ENCODE measurements at places on chromosomes 5 and 9.

GRCh38 chr5:139132515-139132914 lies 65.7 kb downstream of the SIL1 start:
- DNase-seq: no peak

GRCh38 chr9:131421691-131422090 lies 27.8 kb downstream of the PRRC2B start:
- no peak for DNase-seq

DNA sequence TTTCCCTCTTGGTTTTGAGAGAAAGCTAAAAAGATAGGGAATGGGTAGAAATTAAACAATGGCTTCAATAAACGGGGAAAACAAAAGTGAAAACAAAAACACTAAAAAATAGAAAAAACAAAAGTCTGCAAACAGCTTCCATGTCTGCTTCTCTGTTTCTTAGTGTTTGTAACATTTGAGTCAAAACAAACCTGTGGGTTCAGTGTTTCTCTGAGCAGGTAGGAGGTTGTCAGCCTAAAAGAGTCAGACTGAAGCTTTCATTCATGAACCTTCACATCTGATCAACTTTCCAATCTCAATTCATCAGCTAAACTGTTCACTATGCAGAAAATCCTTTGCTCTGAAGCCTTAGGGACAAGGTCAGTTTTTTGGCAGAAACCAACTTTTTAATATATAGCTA lies 102.5 kb upstream of the ADAMTS16 start:
- no peak for DNase-seq

DNA sequence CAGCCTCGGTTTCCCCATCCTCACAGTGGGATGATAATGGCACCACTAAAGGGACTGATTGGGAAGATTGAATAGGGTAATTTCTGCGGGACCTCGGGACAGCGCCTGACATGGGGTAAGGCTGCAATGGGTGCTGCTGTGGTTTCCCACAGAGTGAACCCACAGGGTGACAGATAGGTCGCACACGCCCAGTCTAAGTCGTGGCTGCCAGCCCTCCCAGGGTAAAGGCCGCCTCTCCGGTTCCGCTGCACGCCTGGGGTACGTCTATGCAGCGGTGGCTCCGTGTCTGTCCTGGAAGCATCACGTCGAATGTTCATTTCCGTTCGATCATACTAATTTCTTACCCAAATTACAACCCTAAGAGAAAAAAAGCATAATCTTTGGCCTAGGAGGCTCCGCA lies 631 bp downstream of the CFAP77 start:
- DNase-seq: no peak

GRCh38 chr5:59921816-59922215 lies 28.3 kb upstream of the PDE4D start:
- no peak for DNase-seq

DNA sequence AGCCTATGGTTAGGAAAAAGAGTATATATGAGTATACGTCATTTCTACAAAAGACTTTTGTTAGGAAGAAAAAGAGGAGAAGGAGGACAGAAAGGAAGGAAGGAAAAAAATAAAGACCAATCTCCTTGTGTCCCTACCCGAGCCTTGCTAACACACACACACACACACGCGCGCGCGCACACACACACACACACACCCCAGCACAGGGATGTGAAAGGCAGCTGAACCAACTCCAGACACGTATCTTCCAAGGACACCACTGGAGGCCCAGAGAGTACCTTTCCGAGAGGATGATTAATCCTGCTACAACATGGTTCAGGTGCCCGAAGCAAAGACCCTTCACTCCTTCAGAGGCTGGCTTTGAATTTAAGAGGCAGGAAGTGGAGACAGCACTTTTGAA lies 56.9 kb upstream of the GALNT10 start:
- DNase-seq: no peak

DNA sequence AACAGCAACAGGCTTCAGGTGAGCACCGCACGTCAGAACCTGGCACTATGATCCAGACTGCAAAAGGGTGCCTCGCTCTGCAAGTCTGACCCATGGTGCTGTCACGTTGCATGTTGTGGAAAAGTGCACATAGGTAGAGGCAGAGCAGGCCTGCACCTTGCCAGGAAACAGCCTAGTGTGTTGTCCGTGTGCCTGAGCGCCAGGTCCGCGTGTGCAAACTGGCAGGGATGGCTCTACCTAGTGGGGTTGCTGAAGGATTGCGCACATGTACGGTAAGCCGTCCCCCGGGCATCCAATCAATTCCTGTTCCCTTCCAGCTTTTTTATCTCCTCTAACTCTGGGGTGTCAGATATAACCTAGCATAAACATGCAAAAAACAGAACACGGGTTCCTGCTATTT lies 219.5 kb downstream of the NXNL2 start:
- DNase-seq: no peak

GRCh38 chr5:56155992-56156584 lies 77.0 kb downstream of the ANKRD55 start:
- no peak for DNase-seq

GRCh38 chr5:128338649-128339048 lies 199.4 kb downstream of the FBN2 start:
- no peak for DNase-seq

GRCh38 chr5:152170350-152170749 lies 234.7 kb downstream of the NMUR2 start:
- no peak for DNase-seq

- no peak for DNase-seq
Measured at GRCh38 chr5:119280380-119280779, 75.4 kb upstream of the TNFAIP8 start.

GRCh38 chr9:137235424-137236237 lies 4.9 kb downstream of the SLC34A3 start:
- DNase-seq: no peak

GRCh38 chr5:167378894-167379723 lies 912.3 kb upstream of the WWC1 start:
- no peak for DNase-seq

DNA sequence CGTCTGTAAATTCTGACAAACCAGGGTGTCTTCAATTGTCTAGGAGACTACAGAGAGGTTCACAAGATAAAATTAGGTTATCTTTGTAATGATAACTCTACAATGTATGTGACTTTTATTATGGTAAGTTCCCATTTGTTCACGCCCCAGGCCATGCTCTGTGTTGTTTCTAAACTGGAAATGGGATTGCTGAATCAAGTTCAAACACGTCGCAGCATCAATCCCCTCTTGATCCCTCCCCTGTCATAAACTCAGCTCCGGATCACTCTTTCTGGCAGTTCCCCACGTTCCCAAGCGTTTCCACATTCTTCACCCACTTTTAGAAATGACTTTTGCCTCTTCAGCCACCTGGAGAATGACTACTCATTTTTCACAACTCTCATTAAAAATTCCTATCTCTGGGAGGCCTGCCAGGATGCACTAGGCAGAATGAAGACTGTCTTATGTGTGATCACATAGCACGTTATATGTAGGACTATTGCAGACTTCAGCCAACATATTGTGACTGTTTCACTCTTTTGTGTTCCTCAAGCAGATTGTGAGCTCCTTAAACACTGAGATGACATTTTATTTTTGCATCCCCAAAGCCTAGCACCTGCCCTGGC lies 1124.2 kb upstream of the WWC1 start:
- DNase-seq: no peak

- DNase-seq: no peak
Measured at GRCh38 chr5:177233206-177233605, 70.3 kb downstream of the RAB24 start.

DNA sequence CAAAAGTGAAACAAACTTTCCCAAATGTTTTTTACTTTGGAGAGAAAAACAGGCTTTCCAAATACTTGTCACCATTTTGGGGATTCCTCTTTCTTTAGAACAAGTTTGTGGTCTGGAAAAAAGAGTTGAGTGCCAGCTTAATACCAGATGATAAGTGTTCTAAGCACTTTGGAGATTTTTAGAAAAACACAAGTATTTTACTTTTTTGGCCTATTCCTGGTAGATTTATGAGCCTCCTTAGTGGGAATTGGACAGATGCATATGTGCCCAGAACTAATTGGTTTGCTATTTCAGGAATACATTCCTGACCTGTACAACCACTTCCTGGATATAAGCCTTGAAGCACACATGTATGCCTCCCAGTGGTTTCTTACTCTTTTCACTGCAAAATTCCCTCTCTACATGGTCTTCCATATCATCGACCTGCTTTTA lies 40.5 kb downstream of the GPR21 start:
- DNase-seq: no peak

- DNase-seq: no peak
Measured at GRCh38 chr5:95134326-95134725, 150.6 kb downstream of the MCTP1 start.

DNA sequence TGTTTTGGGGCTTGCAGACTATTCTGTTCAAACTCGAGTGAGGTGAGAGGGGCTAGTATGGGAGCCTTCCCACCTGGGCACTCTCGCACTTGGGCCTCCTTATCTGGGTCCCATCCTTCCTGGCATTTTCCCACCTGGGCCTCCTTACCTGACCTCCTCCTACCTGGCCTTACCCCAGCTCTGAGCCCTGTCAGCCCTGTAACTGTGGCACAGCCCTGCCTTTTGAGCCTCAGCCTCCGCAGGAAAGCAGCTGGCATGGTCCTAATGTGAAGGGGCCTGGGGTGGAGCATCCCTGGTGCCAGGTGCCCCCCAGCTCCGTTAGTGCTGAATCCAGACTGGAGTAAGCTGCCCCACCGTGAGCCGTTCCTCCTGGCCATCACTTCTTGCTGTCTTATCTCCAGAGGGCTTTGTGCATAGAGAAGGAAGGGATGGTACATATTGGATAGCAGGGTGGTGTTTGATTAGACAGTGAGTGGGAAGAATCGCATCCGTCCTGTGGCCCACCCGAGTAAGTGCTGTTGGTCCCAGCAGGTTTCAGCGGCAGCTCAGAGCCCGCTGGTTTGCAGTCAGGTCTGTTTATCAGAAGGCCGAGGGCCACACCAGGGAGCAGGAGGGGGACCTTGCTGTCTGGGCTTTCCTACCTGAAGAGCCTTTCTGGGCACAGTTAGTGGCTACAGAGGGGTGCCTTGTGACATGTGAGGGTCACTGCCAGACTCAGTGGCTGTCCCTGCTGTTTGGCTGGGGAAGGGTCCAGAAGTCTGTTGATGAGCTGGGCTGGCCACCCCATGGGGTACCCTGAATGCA lies 76.5 kb downstream of the WNK2 start:
- DNase-seq: no peak

DNA sequence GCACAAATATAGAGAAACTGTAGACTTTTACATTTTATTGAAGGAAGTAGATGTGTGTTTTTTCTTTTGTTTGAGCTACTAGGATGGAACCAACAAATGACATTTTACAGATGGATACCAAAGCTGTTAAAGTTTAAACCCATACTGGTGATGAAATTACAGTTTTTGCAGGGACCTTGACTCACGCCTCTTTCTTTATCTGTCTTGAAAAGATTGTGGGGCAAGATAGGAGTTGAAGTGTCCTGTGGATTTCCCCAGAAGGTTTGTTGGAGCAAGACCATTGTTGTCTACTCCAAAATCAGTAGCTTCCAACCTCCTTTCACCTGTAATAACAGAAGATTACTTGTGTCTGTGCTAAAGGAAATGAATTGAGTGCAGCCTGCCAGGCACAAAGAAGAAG lies 4.1 kb upstream of the C5orf63 start:
- no peak for DNase-seq

DNA sequence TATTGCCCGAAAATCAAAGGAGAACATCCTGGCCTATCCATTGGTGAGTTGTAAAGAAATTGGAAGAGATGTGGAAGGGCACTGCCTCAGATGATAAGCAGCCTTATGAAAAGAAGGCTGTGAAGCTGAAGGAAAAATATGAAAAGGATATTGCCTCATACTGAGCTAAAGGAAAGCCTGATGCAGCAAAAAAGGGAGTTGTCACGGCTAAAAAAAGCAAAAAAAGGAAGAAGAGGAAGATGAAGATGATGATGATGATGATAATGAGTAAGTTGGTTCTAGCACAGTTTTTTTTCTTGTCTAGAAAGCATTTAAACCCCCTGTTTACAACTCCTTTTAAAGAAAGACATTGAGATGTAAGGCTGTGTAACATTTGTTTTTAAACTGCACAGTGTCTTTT lies 59.8 kb upstream of the ZBED3 start:
- DNase-seq: no peak

GRCh38 chr5:125612776-125613175 lies 810.4 kb upstream of the GRAMD2B start:
- no peak for DNase-seq

GRCh38 chr9:98570663-98571440 lies 137.9 kb downstream of the GABBR2 start:
- DNase-seq: no peak

GRCh38 chr5:76809141-76809540 lies 9.7 kb upstream of the F2RL1 start:
- DNase-seq: no peak

GRCh38 chr9:113995963-113996362 lies 82.1 kb downstream of the AMBP start:
- DNase-seq: no peak
